RWPE1 (cell line): ENCODE measurements at places on chromosomes 5 and 9.

DNA sequence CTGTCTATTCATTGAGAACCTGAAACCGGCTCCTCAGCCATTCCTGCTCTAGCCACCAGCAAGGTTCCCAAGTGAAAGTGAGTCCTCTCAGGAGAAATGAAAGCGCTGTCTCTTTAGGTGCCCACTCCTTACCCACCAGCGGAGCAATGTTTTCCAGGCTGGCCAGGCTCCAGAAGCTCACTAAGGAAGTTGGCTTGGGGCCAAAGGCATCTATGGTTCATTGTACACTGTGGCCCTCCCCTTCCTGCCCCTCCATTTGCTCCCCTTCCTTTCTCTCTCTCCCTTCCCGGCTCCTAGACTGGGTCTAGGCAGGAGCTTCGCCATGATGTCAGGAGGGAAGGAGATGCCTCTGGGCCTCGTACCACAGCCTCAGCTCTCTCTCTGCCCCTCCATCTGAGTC, 1.1 kb upstream of the GABRP start:
- DNase-seq, result no peak

DNA sequence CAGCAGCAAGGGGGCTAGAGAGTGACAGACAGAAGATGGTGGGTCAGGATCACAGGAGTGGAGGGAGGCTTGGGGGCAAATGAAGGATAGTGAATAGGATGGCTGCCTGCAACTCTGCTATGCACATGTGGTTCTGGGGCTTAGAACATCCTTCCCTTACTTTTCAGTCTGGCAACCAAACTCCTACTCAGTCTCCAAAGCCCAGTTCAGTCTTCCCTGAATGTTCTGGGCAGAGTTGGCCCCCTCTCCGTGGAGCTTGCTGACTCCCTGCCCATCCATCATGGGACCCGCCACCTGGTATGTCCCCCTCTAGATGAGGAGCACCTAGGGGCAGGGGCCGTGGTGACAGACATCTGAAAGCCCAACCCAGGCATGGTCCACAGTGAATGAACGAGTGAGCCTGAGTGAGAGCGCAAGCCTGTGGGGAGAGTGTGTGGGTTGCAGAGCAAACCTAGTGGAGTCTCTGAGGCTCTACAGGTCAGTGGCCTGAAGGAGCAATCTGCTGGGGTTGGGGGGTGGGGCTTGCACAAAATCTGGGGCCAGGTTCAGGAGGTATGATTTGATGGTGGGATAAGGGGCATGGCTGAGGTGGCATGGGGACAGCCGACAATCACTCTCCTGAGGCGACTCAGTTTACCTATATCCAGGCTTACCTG, 180.6 kb downstream of the FGF18 start:
- no peak for DNase-seq

DNA sequence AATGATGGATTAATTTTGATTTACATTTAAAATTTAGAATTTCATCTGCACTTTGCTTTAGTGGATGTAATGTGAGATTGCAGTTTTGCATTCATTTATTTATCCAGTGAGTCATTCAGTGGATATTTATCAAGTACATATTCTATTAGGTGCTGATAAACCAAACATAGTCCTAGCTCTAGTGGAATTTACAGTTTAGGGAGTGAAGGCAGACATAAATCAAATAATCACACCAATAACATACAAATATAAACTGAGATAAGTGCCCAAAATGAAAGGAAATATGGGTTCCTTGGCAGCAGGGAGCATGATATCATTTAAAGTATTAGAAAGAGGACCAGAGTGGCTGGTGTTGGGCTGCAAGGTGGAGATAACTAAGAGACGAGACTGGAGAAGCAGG, 14.7 kb upstream of the NIPBL start:
- no peak for DNase-seq

GRCh38 chr5:82367930-82368329, 89.8 kb upstream of the RPS23 start:
- DNase-seq, result no peak

DNA sequence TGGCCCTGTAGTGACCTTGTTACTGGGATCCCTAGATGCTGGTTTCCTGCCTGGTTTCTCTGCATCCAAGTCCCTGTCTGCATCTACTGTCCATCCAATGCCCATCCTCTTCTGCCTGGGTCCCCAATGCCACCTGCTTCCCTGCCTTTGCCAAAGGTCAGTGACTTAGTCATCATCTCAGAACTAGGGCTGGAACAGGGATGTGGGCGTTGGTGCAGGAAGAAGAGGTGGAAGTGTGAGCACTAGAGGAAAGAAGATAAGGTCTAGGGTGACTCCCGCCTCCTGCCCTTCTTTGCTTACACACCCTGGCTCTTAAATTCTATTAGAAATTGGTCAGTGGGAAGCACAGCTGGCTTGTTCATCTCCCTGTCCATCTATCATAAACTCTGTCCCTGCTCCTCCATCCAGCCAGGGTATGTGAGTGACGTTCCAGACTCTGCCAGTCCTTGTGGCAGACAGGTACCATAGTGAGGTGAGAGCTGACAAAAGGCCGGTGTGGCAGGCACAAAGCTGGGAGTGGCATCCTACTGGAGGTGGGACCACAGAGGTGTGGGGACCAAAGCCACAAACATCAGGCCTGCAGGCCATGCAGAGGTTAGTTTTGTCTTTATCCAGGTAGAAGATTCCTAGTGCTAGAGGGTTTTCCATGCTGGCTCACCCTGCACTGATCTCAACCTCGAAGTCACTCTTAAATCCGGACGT, 9.2 kb downstream of the PTPN3 start:
- DNase-seq, result no peak

GRCh38 chr9:93051680-93052089, 6.8 kb upstream of the SUSD3 start:
- no peak for DNase-seq

GRCh38 chr9:36788534-36788933, 215.8 kb downstream of the MELK start:
- DNase-seq, result no peak

DNA sequence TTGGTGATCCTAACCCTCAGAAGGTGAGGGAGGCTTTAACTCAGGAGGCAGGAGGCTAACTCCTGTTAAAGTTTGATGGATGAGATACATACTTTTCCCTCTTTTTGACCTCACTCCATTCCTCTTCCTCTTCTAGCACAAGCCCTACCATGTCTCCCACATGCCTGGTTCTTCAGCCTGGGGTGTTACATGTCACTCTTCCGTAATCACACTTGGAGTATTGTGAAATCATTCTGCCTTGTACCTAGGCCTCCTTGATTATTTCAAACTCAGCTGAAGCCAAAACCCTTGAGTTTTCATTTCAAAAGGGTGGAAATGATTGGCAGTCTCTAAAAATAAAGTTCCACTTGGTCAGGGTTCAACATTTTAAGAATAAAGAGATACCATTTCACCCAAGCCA, 1.8 kb downstream of the PLAC8L1 start:
- peak; percentile 23 for DNase-seq

GRCh38 chr5:160491438-160491837, 69.8 kb downstream of the PTTG1 start:
- no peak for DNase-seq

DNA sequence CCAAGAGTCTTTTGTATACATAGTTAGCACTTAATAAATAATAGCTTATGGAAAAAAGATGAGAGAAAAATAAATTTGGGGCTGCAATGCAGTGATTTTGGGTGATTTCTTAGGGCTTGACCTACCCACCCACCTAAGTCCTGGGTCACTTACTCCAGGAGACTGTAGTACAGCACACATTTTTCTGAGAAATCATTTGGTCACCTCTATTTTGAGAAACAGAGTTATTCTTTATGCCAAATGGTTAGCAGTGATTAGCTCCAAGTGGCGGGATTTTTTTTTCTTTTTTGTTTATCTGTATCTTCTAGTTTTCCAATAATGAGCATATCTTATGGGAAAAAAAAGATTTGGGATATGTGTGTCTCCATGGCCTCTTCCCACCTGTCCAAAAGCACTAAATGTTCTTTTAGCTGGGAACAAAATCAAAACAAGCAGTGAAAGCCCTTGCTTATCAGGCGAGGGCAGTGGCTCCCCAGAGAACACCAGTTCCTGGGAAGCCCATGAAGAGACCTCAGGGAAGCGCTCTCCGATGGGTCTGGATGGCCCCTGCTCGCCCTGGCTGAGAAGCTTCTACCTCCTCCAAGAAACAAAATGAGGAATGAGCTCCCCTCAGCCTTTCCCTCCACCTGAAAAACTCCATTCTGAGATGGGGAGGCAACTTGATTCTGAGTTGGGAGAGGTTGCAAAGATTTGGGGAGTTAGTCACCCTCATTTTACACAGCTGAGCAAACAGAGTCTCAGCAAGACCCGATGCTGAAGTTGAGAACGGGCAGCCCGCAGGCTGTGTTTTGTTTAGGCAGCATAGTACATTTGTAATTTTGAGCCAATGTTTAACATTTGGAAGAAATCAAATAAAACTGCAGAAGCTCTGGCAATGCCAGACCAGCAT, 69.9 kb downstream of the CYFIP2 start:
- no peak for DNase-seq

GRCh38 chr9:80792726-80793125, 896.6 kb downstream of the TLE1 start:
- DNase-seq, result no peak

GRCh38 chr5:77791356-77791755, 15.2 kb upstream of the TBCA start:
- DNase-seq, result no peak
